ENCODE measurements at places on chromosomes 7 and 10. TPM values are rescaled to one million over a fixed set of nuclear protein-coding genes. Genes with fewer than 3 reads are reported as not detected.

- DNase-seq = peak; percentile 36
These were observed 27.2 kb downstream of the ATE1 start for GRCh38 chr10:121900443-121901174.

DNA sequence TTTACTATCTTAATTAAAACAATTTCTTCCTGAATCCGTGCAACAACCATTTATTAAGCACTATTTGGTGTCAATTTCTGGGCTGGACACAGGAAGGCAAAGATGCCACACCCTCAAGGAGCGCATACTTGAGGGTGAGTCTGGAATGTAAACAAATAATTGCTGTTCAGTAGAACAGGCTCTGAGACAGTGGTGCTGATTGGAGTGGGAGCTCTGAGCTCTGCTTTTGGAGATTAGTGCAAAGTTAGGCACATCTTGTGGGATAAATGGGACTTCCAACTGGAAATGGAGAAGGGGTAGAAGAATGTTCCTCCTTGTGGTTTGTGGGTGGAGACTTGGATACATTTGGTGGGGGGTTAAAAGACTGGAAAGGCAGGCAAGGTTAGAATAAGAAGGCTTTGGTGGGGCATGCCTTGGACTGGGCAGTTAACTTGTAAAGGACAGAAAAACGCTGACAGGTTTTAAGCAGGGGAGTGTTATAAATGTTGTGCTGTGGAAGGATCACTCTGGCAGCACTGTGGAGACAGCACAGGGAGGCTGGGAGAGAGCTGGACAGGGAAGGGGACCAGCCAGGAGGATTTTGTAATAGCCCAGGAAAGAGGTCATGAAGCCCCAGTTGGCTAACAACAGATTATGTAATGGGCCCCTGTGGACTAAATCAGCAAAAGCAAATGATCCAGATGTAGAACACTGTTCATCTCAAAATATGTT is 80.7 kb downstream of the ZNF365 start:
- DNase-seq = peak; percentile 68

- no peak for DNase-seq
These were observed 2.0 kb downstream of the EN2 start for GRCh38 chr7:155459700-155460461.

Gene WEE2
- not detected for total RNA-seq

Gene NEBL
- total RNA-seq = 0.26 TPM

Data from uterus (tissue), 4 donors.